Neural crest cell (in vitro differentiated cells): ENCODE measurements at places on chromosomes 2 and 18.

GRCh38 chr2:237869343-237870102 is 10.1 kb downstream of the RAMP1 start:
- no peak for DNase-seq
- H3K27ac ChIP-seq = no peak overlapping the region
- peaks cover 25% of the 10 kb centered on the region for H3K4me1 ChIP-seq
- H3K27me3 ChIP-seq = peaks cover 3% of the 10 kb centered on the region

GRCh38 chr2:220194630-220195584 is 567.5 kb downstream of the SLC4A3 start:
- H3K4me3 ChIP-seq = no peak overlapping the region
- no peak overlapping the region for H3K27ac ChIP-seq
- DNase-seq = no peak

DNA sequence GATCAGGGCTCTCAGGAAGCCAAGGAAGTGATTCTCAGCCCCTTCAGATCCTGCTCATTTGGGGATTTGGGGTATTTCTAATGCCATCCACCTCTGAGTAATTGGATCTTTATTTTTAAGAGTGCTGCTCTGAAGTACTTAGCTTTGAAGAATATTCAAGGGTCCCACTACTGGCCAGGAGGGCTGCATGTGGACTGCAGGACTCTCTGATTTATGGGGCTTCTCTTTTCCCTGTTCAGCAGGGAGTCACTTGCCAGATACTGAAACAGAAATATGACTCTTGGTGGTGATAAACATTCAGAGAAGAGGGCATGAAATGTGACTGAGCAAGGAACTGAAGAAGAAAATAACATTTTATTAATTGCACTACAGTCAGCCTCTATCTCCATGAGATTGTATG is 138.5 kb downstream of the MTX2 start:
- H3K27ac ChIP-seq = no peak overlapping the region
- no peak for DNase-seq
- H3K36me3 ChIP-seq = no peaks in the 10 kb centered on the region
- H3K4me1 ChIP-seq = no peaks in the 10 kb centered on the region
- no peak overlapping the region for H3K4me3 ChIP-seq

- H3K27ac ChIP-seq = no peak overlapping the region
- peaks cover 22% of the 10 kb centered on the region for H3K4me1 ChIP-seq
- no peak for DNase-seq
- H3K36me3 ChIP-seq = no peaks in the 10 kb centered on the region
- H3K27me3 ChIP-seq = peaks cover 48% of the 10 kb centered on the region
Measured at GRCh38 chr2:28617502-28618184, 121.8 kb downstream of the PLB1 start.

GRCh38 chr2:69453475-69454129 is 16.4 kb upstream of the NFU1 start:
- H3K27me3 ChIP-seq = no peaks in the 10 kb centered on the region
- H3K36me3 ChIP-seq = no peaks in the 10 kb centered on the region
- no peak overlapping the region for H3K27ac ChIP-seq
- no peak for DNase-seq
- H3K4me1 ChIP-seq = peaks cover 5% of the 10 kb centered on the region

- DNase-seq = no peak
- no peak overlapping the region for H3K27ac ChIP-seq
- peaks cover 9% of the 10 kb centered on the region for H3K4me1 ChIP-seq
- no peak overlapping the region for H3K4me3 ChIP-seq
Measured at GRCh38 chr18:58541789-58542425, 87.0 kb downstream of the ALPK2 start.

GRCh38 chr2:101879466-101879865 is 112.3 kb upstream of the IL1R2 start:
- H3K36me3 ChIP-seq = peaks cover 18% of the 10 kb centered on the region
- no peaks in the 10 kb centered on the region for H3K4me1 ChIP-seq
- no peaks in the 10 kb centered on the region for H3K27me3 ChIP-seq
- no peak for DNase-seq
- H3K27ac ChIP-seq = no peak overlapping the region

DNA sequence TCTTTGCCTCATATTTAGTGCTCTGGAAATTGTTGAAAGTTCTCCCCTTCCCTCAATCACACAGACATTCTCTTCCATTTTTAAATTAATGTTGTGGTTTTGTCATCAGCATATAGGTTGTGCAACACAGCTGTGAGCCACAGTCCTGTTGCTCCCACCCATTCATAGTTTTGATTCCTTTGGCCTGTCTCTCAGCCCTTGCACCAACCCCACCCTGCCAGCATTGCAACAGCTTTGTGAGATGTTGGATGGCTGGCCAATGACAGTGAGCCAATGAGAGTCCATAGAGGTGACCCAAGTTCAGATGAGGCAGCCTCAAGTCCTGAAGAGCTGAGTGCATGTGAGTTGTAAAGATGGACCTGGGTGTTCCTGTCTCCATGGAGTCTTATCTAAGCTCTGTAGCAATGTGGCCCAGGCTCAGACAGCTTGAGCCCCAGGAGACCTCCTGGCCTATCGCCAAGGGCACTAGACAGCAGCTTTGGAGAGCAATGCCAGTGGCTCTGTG is 775.5 kb downstream of the RNF144A start:
- no peaks in the 10 kb centered on the region for H3K27me3 ChIP-seq
- no peak overlapping the region for H3K27ac ChIP-seq
- H3K4me1 ChIP-seq = peaks cover 18% of the 10 kb centered on the region
- H3K36me3 ChIP-seq = no peaks in the 10 kb centered on the region

GRCh38 chr18:8771930-8772329 is 66.6 kb downstream of the MTCL1 start:
- H3K36me3 ChIP-seq = no peaks in the 10 kb centered on the region
- DNase-seq = no peak
- H3K4me1 ChIP-seq = peaks cover 14% of the 10 kb centered on the region

GRCh38 chr2:46306988-46307655 is 9.9 kb downstream of the EPAS1 start:
- no peak overlapping the region for H3K4me3 ChIP-seq
- no peaks in the 10 kb centered on the region for H3K4me1 ChIP-seq
- DNase-seq = no peak
- H3K27me3 ChIP-seq = peaks cover 42% of the 10 kb centered on the region

DNA sequence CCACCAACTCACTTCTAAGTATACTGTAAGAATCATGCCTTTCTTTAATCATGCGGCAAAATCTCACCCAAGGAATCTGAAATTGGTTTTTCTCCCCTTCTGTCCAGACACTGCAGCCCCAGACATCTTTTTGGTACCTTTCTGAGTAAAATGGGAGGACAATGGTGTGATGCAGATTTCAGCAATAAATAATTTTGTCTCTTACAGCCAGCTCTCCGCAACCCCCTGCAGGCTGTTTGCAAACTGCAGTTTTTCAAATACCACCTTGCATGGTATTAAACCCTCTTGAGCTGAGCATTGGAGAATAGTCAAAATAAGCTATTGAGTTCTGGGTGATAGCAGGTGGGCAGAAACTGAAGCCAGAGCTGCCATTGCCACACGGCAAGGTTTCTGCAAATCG is 32.2 kb downstream of the GPR39 start:
- peaks cover 27% of the 10 kb centered on the region for H3K4me1 ChIP-seq
- DNase-seq = peak; percentile 32
- H3K27ac ChIP-seq = no peak overlapping the region

DNA sequence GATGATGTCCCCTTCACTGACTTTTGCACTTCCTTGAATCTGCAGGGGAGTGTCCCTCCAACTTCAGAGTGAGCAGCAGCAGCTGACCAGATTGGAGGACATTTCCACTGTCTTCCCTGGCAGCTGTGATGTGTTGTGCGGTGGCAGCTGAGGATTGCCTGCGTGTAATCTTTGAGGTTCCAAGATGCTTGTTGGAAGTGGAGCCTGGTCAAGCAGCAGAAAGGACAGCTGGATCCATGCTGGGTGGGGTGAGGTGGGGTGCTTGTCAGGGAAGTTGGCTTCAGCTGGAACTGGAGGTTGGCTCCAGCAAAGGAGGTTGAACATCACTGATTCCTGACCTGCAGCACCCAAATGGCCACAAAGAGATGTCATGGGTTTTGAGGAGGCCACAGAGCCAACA is 64.8 kb downstream of the ST3GAL5 start:
- peaks cover 20% of the 10 kb centered on the region for H3K27me3 ChIP-seq
- H3K27ac ChIP-seq = peak overlapping the region; percentile 39
- H3K4me3 ChIP-seq = no peak overlapping the region

DNA sequence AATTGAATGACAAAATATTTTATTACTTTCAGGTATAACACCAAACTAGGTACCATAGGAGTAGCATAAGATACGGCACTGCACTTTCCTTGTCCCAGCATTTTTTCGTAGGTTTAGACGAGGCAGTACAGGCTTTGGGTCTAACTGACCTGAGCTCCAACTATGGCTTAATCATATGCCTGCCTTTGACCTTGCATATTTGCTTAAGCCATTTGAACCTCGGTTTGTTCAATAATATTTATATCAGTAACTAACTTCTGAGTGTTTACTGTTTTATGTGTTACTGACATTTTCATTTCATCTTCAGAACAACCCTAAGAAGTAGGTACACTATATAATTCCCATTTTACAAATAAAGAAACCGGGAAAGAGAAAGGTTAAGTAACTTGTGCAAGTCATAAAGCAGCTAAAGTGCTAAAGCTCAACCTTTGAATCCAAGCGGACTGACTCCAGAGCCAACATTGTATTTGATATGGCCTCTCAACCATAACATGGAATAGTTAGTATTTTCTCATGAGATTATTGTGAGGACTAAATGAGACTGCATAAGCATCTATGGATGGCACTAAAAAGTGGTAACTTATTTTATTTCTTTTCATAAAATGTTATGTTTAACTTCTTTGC is 104.0 kb downstream of the R3HDM1 start:
- no peaks in the 10 kb centered on the region for H3K4me1 ChIP-seq
- no peak overlapping the region for H3K4me3 ChIP-seq
- no peak for DNase-seq

DNA sequence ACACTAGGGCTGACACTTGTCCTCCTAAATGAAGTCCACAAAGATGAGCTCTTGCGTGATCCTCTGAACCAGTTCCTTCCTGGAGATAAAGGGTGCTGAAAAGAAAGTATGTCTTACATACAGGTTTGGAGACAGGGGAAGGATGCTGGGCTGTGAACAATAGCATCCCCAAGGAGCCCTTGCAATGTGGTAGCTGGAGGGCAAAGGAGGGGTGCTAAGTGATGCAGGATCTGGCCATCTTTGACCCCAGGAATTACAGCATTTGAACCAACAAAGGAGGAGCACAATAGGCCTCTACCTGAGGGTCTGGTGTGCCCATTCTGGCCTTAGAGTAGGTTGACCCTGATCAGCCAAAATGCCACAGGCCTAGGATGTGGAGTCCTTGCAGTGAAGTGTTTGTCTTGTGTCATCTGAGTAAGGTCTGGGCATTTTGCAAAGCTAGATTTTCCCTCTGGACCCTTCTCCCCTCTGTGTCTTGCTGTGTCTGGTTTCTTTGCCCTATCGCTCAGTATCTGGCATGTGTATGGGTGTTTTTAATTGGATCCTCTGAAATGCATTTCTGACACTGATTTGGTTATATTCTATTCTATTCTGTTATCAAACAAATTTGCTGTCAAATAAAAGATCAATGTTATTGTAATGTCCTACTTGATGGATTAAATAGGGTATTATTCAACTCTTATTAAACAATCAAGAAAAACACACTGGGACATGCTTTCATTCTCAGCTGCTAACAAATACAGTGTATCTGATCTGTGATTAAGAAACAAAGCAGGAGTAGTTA is 364.8 kb upstream of the MEIS1 start:
- no peaks in the 10 kb centered on the region for H3K36me3 ChIP-seq
- peaks cover 17% of the 10 kb centered on the region for H3K4me1 ChIP-seq
- no peaks in the 10 kb centered on the region for H3K27me3 ChIP-seq
- no peak overlapping the region for H3K27ac ChIP-seq
- DNase-seq = no peak

DNA sequence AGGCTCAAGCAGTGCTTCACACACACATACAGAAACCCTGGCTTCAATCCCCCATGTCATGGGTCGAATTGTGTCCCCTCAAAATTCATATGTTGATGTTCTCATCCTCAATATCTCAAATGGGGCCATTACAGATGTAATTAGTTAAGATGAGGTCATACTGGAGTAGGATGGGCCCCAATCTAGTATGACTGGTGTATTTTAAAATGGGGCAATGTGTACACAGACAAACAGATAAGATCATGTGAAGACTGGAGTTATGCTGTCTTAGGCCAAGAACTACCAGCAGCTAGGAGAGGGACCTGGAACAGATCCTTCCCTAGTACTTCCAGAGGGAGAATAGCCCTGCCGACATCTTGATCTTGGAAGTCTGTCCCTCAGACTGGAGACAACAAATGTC is 167.7 kb downstream of the MYO3B start:
- no peaks in the 10 kb centered on the region for H3K27me3 ChIP-seq
- H3K36me3 ChIP-seq = no peaks in the 10 kb centered on the region
- H3K4me1 ChIP-seq = no peaks in the 10 kb centered on the region
- no peak for DNase-seq
- no peak overlapping the region for H3K4me3 ChIP-seq

DNA sequence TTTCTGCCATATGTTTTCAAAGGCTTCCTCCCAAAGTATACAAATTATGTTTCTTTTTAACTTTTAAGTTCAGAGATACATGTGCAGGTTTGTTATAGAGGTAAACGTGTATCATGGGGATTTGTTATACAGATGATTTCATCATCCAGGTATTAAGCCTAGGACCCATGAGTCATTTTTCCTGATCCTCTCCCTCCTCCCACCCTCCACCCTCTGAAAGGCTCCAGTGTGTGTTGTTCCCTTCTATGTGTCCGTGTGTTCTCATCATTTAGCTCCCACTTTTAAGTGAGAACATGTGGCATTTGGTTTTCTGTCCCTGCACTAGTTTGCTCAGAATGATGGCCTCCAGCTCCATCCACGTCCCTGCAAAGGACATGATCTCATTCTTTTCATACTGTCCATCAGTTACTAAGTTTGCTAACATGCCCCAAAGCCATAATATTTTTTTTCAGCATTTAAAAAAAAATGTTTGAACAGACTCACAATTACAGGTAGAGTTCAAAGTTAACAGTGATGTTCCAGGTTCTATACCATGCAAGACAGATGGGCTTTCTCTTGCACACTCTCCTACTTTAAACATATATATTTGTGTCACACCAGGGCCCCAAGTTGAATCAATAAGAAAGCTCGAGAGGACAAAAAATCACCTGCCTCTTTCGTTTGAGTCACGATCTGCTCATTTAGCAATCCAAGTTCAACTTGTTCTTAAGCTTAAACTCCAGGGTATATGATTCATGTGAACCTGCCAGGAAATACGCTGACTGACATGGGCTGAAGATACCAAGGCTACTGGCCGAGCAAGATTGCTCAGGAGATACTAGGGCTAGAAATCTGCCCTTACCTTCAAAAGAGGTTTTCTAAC is 77.6 kb downstream of the AP1S3 start:
- H3K36me3 ChIP-seq = no peaks in the 10 kb centered on the region
- H3K4me1 ChIP-seq = peaks cover 13% of the 10 kb centered on the region
- peak overlapping the region; percentile 86 for H3K27ac ChIP-seq
- no peak overlapping the region for H3K4me3 ChIP-seq
- no peaks in the 10 kb centered on the region for H3K27me3 ChIP-seq
- no peak for DNase-seq

- no peaks in the 10 kb centered on the region for H3K4me1 ChIP-seq
- H3K27ac ChIP-seq = no peak overlapping the region
- H3K36me3 ChIP-seq = no peaks in the 10 kb centered on the region
- H3K4me3 ChIP-seq = no peak overlapping the region
Measured at GRCh38 chr2:200679127-200679526, 93.3 kb downstream of the AOX1 start.

- H3K27me3 ChIP-seq = no peaks in the 10 kb centered on the region
- no peak overlapping the region for H3K4me3 ChIP-seq
- DNase-seq = no peak
Measured at GRCh38 chr18:70376914-70377258, 88.0 kb downstream of the SOCS6 start.
